GM13976 (cell line): ENCODE measurements at places on chromosomes 13 and 19.
A peak's percentile ranks its signal among the peaks of the same experiment; 100 is the strongest.

- DNase-seq, result no peak
Measured at GRCh38 chr13:20608438-20609020, 41.6 kb downstream of the IFT88 start.

DNA sequence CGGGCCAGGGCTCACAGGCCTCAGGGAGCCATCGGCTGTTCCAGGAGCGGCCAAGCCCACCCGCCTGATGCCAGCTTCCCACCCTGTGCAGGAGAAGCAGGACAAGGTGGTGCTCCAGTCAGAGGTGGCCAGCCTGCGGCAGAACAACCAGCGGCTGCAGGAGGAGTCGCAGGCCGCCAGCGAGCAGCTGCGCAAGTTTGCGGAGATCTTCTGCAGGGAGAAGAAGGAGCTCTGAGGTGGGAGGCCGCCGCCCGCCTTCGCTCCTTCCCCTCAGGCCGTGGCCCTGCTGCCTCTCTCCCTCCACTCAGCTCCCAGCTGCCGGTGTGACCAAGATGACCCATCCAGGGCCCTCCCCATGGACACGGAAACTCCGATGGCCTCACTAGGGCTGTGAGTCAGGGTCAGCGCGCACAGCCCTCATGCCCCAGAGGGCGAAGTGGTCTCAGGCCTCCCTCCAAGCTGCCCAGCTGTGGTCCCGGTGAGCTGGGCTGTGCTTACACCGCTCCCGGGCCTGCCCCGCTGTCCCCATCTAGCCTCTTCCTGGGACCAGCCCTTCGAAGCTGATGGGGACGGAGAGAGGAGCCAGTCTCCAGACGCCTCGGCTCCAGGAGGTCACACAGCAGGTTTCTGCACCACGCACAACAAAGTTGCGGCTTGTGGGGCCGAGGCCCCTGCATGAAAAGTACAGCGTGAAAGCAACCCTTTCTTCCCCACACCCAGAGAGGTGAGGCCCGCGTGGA lies 17.8 kb downstream of the DPF1 start:
- no peak for DNase-seq

- no peak for DNase-seq
Measured at GRCh38 chr19:35176181-35176570, 21.6 kb downstream of the FXYD5 start.

- DNase-seq, result no peak
Measured at GRCh38 chr13:106038752-106039151, 496.7 kb downstream of the EFNB2 start.

DNA sequence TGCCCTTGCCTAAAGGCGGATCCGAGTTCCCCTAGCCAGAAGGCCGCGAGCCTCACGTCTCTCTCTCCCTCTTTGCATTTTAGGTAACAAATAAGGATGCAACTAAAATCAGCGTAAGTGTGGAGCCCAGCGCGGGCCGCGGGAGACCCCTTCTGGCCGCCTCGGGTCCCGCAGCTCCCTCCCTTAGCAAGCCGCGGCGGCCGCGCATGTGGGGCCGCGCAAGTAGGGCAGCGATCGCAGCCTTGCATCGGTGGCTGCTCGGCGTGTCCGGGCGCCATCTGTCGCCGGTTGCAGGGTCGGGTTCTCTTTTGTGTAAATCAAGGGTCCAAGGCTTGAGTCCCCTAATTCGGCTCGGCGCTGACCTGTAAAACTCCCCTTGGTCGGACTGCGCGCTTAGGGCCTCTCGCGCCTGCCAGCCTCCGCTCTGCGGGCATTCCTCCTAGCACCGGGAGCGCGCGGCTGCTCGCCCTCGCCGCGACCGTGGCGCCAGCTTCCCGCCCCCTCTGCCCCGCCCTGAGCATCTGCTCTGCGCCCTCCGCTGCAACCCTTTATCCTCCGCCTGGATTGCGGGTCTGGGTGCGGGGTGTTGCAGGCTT lies 2.7 kb downstream of the VSTM2B start:
- DNase-seq, result peak; percentile 90

GRCh38 chr19:14400951-14401431 lies 18.1 kb downstream of the DDX39A start:
- peak; percentile 13 for DNase-seq

- peak; percentile 59 for DNase-seq
Measured at GRCh38 chr13:28031220-28031895, 42.9 kb upstream of the URAD start.

DNA sequence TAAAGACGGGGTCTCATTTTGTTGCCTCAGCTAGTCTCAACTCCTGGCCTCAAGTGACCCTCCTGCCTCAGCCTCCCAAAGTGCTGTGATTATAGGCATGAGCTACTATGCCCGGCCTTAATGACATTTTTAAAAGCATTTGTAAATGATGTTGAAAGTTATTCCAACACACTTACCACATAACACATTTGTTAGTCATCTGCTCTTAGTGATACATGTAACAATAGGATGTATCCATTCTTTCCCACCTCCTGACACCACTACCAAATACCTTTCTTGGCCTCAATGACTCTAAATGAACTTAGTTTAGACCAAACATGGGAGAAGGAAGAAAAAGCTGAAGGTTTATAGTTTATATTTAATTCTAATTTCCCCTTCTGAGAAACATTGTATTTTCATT lies 59.8 kb upstream of the MEDAG start:
- DNase-seq, result no peak
